ENCODE measurements at places on chromosomes 5 and 9. TPM values are rescaled to one million over a fixed set of nuclear protein-coding genes. Genes with fewer than 3 reads are reported as not detected.

- DNase-seq: no peak
Observed at GRCh38 chr9:78357165-78357873, 60.4 kb downstream of the PSAT1 start.

- DNase-seq: no peak
Observed at GRCh38 chr5:61931236-61931635, 374.8 kb upstream of the KIF2A start.

- no peak for DNase-seq
Observed at GRCh38 chr9:116048081-116048480, 105.5 kb upstream of the PAPPA start.

DNA sequence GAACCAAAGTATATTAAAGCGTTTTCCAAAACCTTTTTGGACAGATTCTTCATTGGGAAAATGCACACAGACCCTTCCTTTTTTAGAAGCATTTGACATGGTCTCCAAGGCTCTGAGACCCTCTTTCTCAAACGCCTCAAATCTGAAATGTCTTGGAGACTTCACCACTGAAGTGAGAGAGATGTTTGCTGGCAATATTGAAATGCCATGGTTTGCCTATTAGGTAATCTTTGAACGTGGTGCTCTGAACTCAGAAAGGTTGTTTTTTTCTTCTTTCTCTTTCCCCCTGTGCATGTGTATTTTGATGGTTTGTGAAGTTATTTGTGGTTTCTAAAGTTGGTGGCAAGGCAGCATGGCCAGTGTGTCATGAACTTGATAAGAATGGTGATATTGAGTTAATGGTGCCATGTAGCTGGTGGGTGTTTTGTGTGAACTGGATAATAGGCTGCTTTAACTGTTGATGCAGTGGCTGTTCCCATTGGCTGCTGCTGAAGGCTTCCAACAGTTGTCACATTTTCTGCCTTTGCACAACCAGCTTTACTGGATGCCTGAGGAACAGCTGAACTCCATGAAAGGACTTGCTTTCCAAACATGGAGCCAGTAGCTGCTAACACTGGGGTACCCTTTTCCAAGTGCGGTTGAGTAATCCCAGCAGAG, 1.7 kb downstream of the PALM2AKAP2 start:
- no peak for DNase-seq

DNA sequence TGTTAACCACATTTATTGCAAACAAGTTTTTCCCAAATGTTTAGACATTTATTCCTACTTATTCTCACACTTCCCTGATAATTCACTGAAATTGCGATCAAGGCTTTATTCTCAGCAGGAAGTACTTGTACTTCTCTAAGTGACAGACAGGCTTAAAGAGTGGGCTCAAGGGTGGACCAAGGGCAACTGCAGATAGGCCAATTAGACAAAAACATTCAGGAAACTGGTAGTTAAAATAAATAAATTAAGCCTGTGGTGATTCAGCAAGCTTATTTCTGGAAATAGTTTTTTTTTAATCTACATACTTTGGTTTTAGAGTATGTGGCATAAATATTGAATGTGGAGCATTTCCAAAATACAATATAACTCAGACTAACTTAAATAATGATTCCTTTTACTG, 136.1 kb downstream of the UGCG start:
- DNase-seq: no peak

DNA sequence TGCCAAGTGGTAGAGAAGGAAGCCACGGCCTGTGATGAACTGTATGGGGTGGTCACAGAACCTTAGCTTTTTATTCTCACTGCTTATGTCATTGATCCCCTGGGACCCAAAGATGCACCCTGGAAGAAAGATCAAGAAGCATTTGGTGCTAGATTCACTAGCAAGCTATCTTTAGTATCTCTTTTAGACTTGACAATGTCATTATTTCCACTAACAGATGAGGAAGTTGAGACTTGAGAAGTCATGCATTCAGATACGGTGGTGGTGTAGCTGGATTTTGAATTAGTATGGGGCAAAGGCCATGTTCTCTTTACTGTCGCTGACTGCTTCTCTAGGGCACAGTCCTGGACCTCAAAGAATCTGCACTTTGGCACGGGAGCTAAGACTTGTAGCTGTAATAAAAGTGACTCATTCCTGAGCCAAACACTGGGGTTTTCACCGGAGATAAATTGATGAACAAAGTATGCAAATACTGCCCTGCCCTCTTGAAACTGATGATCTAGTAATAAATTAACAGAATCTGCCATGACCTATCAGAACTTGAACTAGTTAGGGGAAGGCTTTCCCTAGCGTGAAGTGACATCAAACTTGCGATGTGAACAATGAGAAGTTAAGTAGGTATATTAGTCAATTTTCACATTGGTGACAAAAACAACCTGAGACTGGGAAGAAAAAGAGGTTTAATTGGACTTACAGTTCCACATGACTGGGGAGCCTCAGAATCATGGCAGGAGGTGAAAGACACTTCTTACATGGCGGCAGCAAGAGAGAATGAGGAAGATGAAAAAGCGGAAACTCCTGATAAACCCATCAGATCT, 5.4 kb downstream of the GDA start:
- DNase-seq: no peak

DNA sequence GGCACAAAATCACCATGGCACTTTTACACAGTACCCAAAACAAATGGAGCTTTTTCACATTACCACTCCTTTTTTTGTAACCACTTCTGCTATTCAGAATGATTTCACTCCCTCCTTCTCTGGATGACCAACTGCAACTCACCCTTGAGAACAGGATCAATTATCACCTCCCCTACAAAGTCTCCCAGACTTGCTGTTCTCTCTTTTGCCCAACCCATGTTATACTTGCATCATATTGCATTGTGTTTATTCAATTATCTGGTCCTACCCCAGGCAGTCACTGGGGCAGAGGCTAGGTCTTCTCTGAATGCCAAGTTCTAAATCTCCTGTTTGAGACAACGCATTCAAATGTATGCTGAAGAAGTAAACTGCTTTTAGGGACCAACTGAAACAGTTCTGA, 96.0 kb downstream of the GPR21 start:
- DNase-seq: no peak

DNA sequence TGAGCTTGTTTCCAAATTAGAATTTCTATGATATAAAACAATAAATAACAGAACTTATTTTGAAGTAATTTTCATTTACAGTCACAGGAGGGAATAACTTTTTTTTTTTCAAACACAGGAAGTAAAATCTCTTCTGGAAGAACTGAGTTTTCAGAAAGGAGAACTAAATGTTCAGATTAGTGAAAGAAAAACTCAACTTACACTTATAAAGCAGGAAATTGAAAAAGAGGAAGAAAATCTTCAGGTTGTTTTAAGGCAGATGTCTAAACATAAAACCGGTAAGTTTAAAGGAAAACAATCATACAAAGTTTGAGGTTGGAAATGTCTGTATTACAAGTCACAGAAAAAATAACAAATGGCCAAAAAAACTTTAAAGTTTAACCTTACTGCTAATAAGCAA, 41.6 kb downstream of the RAB14 start:
- no peak for DNase-seq

DNA sequence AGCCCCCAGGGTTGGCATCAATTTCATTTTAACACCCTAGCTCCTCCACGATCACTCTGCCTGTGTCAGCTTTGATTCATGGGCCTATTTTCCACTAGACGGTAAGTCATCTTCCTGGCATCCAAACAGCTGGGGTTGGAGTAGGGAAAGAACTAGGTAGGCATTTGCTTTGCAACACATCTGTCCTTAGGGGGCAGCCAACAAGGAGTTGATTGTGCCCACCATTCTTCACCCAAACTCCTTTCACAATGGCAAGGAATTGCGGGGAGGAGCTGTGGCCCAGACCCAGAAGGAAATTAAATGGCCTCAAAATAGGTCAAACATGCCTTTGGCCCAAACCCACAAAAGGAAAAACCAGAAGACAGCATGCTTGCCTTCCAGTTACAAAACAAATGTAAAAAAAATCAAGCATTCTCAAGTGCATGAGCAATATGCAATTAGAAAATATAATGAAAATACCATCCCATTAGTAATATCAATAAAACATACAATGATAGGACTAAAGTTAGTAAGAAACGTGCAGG, 71.8 kb downstream of the NRG2 start:
- no peak for DNase-seq

GRCh38 chr9:77805810-77806209, 157.7 kb upstream of the GNA14 start:
- DNase-seq: no peak

DNA sequence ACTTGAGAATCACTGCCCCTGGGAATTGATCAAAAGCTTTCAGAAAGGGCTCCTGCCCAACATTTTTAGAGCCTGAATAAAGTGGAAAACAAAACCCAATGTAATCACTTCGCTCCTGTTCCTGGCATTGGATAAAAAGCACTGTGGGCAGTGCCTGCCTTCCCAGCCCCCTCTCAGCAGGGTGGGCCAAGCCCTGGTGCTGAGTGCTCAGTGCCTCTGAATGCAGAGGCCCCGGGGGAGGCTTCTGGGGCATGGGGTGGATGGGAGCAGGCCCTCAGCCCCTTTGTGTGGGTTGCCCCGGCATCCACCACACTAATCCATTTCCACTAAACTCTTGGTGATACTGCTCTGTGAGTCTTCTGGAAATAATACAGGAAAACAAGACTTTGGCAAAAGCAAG, 55.6 kb downstream of the CFAP90 start:
- no peak for DNase-seq

DNA sequence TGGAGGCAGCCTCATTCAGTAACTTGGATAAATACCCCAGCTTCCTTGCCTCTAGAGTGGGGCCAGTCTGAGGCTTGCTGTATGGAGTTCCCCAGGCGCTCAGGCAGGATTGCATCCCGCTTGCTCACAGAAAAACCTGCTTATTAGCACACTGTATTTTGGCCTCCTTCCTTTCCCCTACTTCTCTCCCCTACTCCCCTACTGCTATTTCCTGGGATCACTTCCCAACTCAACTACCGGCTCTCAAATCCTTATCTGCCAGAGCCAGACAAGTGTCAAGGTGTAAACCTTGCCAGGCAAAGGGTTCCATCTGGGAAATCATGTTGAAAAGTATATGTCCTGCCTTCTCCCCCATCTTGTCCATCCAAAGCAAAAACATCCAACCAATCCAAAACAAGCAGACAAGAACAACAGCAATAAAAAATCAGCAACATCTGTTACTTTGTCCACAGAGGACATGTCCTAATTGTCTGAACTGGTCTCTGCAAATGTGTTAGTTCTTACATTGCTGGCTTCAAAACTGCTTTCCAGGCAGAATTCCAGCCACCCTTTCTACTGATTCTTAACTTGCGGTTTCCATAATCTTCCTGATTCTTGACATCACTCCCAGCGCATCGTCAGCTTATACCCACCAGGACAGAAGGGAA, 164.1 kb upstream of the SEMA6A start:
- no peak for DNase-seq

DNA sequence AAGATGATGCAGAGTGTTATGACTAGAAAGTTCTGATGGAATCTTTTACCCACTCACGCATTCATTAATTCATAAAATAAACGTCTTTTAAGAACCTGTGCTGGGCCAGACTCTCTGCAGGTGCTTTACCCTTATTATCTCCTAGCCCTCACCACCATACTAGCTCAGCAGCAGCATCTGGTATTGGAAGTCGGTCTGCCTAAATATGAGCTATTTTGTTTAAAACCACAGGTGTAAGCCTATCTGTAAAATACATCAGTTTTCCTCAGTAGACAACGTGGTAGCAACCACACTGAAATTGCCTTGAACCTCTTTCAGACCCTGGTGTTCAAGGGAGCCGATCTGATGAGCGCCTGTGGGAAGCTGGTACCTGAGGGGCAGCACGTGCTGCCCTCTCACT, 69.4 kb downstream of the PPIC start:
- no peak for DNase-seq

GRCh38 chr5:127492854-127493738, 24.3 kb upstream of the PRRC1 start:
- DNase-seq: peak; percentile 34

DNA sequence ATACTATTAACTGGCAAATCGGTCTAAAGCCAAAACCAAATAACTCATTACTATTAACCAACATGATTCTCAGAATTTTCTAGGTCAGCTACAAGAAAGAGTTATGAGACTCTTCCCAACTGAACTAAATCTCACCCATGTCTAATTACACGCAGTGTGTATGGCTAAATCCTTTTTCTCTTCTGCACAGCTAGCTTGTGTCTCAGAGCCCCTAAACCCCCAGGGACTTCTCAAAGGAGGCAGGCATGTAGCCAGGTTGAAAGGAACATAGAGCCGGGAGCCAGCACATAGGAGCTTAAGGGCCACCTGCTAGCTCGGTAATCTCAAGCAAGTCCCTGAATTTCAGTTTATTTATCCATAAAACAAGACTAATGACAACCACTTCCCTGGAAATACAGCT, 2.2 kb upstream of the GZMK start:
- no peak for DNase-seq

DNA sequence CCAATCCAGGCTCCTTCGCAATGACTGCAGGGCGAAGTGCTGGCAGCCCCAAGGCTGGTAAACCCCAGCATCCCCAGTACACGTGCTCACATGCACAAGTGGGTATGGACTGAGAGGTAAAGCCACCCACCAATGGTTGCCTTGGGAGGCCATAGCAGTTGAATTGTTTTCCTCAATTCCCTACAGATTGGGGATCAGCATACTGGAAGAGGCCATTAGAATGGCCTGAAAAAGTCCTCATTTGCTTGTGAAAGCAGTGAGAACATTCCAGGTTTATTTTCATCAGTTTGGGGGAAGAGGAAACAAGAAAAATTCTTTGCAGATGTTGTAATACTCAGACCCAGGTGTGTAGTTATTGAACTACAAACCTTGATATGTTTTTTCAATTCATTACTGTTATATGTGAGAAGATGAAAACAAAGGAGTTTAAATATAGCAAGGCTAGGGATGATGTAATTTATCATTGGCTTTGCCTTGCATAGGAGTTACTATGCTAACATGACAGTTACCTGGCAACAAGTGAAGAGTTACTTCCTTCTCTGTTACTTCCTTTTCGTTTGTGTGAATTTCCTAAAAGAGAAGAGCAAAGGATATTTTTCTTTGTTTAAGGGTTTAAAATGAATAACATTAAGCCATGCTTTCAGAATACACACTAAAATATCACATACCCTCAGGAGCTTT, 36.4 kb downstream of the MTMR12 start:
- DNase-seq: peak; percentile 23

- DNase-seq: peak; percentile 2
Observed at GRCh38 chr9:107213561-107214028, 69.5 kb upstream of the RAD23B start.

GRCh38 chr9:73151653-73152542, at the start of gene ANXA1:
Gene ANXA1, plus strand, starts transcription at chr9:73151865. Its CDS starts 6,671 bp downstream, at chr9:73158536.
- DNase-seq: peak; percentile 59

DNA sequence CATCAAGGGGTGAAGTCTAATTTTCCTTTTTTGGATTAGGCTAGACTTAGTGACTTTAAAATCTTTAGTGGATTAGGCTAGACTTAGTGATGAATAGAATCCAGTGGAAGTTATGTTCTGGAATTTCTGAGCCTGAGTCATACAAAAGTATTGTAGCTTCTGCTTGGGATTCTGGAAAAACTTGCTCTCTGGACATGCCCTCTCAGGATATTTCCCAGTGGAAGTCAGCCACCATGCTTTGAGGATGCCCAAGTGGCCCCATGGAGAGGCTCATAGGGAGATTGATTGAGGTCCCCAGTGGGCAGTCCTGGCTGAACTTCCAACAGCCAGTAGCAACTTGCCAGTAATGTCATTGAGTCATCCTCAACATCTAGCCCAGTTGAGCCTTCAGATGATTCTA, 112.4 kb upstream of the PRLR start:
- no peak for DNase-seq

- DNase-seq: peak; percentile 22
Observed at GRCh38 chr5:142611154-142611553, 74.7 kb downstream of the FGF1 start.

GRCh38 chr9:382383-382782, 167.7 kb downstream of the DOCK8 start:
- DNase-seq: no peak

The PARP8 gene
- 142 TPM for polyA plus RNA-seq

The ENTPD2 gene
- not detected for polyA plus RNA-seq

The SQSTM1 gene
- 212 TPM for polyA plus RNA-seq

The CER1 gene
- polyA plus RNA-seq: not detected

The SLC46A2 gene
- not detected for polyA plus RNA-seq
